ENCODE measurements at places on chromosomes 7 and 10.

DNA sequence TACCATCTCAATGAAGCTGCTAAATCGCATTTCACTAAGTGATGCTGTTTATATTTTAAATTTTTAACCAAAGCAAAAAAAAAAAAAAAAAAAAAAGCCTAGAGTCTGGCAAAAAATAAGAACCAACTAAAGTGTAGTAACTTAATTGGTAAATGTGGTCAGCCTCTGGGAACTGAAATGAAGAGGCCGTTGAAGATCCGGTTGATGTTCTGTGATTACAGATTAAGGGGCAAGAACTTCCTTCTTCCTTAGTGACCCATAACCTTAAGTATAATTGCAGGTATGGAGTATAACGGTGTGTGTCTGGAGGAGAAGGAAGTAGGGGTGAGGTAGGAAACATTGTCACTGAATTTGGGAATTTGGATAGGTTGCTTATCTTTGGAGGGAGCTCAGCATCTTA lies 7.7 kb upstream of the SRGN start:
- DNase-seq: no peak

DNA sequence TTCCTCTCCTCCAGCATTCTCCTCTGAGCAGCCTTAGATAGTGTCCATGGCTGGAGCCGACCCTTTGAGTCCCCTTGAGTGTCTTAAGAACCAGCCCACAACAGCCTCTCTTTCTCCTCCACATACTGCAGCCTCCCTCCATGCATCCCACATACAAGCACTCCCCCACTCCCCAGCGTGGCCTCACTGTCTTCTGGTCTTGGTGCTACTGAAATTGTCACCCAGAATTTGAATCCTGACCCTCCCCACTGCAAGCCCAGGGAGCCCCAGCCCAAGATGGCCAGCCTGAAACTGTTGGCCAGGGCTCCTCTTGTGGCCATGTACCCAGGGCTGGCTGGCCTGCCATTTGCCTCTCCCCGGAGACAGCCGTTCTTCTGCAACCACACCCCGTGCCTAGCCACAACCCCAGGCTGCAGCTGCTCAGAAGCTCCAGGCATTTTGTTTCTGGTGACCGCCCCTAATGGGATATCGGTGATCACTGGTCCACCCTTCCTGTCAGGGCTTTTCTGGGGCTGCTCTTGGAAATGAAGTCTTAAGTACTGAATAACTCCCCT lies 18.8 kb upstream of the SH2D4B start:
- no peak for DNase-seq

GRCh38 chr10:10110844-10111490 lies 906.7 kb upstream of the CELF2 start:
- DNase-seq: no peak

DNA sequence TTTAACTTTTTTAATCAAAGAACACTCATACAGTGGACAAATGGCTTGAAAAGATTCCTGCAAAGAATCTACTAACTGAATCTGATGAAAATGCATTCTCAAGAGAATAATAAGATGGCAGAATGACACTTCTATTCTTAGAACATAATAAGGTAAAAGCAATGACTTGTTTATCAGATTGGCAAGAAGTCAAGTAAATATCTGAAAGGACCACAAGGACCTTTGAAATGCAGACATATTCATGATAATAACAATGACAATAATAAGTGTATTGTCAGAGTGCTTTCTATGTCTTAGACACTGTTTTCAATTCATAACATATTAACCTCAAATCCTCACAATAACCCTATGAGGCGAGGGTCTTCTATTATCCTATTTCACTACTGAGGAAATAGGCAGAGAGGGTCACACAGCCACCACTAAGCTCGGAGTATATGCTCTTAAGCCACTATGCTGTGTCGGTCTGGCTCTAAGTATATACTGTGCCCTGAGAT lies 10.6 kb downstream of the HACD1 start:
- no peak for DNase-seq

GRCh38 chr10:122531939-122532338 lies 28.6 kb upstream of the DMBT1 start:
- DNase-seq: no peak

DNA sequence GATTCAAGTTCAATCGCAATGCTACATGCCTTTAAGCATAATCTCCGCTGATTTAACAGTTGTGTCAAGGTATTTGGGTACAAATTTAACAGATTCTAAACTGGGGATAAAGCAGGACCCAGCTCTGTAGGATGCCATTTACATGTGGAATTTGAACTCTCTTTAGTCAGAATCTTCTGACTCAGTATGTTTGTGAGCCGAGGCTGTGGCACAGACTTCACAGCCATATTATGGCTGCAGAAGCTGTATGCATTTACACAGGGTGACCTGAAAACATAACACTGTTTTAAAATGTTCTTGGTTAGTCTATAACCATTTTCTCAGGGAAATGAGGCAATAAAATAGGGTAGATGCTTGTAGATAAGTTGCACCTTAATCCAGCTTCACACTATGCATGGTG lies 8.7 kb downstream of the PDLIM1 start:
- no peak for DNase-seq

DNA sequence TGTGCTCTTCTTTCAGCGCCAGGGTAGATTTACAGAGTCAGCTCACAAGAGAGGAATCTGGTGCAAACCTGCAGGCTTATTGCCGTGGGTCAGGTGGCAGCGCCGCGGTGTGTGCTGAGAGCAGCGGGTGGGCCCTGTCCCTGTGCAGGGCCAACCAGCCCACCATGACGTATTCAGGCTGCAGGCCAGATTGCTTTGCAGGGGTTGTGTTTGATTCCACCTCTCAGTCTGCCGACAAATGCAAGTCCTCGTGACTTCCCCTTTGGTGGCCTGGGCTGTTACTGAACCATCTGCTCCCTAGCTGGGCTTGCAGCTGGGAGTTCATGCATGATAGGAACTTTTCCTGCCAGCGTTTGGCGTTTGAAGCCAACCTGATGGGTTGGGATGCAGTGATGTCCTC lies 66.7 kb upstream of the LEP start:
- no peak for DNase-seq

DNA sequence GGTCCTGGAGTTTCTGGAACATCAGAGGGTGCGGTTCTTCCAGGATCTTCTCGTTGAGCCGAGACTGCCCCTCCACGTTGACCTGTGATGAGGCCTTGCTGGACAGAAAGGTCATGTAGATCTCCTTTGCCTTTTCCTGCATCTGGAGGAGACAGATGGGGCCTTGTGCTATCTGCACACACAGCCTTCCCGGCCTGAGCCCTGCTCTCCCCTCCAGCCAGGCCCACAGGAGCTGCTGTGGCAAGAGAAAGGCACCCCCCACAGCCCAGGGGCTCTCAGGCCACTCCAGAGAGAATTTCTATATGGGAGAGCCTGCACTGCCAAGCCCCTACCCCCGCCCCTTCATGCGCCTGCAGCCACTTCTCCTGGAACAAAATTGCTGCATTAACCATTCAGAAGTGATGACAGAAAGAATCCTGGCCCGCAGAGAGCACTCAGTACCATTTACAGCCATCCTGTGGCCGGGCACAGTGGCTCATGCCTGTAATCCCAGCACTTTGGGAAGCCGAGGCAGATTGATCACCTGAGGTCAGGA lies 26.9 kb downstream of the RGS10 start:
- no peak for DNase-seq

DNA sequence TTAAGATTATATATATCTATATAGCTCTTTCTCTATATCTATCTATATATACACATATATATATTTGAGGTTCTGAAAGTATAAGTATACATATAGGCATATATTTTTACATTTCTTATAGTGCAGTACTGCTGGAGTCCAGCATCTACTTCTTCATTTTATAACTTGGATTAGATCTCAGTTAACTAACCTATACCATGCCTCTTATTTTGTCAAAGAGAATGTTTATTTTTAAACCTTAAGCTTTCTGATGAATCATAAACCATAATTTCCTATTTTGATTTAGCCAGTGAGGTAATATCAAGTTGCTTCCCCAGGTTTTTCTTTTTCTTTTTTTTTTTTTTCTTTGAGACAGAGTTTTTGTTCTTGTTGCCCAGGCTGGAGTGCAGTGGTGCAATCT lies 8.1 kb downstream of the ZNF32 start:
- no peak for DNase-seq

- peak; percentile 18 for DNase-seq
Observed at GRCh38 chr7:128099204-128099671, 68.0 kb upstream of the LRRC4 start.

DNA sequence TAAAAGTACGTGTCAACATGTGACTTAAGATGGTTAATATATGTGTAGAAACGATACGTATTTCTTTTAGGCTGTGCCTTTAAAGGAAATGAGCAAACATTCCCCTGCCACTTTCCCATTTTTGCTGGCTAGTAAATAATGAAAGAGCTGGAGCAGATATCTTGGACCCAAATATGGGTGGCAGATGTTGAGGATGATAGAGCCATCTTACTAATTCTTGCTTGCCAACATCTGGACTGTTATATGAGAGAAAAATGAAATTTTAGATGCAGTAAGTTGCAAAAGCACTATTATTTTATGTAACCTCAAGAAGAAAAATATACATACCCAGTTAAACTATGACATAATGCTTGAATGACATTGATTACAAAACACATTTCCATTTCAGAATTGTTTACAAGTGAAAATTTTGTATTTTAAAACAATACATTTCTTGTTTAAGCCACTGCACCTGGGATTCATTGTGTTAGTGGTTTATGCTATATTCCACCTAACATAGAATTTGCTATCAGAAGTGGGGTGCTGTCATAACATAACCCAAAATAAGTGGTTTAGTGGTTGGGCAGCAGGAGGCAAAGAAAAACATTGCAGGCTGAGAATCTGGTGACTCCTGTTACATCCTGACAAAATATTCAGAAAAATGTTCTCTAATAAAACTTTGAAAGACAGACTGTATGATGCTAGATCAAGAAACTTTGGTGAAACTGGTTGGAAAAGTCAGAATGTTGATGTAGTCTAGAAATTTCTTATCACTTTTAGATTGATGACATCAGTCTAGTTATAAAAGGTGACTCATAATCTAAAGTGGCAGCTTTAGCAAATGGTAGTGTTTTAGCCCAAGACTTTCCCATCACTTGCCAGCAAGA lies 305.0 kb downstream of the PTEN start:
- no peak for DNase-seq

- DNase-seq: no peak
Observed at GRCh38 chr10:75540981-75541380, 109.6 kb downstream of the LRMDA start.

GRCh38 chr7:111987886-111988285 lies 218.3 kb downstream of the DOCK4 start:
- DNase-seq: no peak

DNA sequence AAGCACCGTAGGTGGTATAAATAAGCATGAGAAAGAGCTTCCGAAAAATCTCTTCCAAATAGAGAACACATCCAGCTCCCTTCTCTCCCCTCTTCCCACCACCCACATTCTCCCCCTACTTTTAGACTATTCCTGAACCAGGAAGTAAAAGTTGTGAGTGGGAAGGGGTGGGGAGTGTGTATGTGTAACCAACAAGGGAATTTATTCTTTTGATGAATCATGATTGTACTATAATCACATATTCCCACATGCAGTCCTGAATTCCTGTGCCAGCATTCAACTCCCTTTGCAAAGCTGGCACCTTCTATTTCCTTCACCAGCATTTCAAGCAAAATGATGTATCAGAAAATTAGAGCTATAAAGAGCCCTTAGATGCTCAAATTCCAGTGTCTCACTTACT lies 230.6 kb upstream of the CHRM2 start:
- no peak for DNase-seq

DNA sequence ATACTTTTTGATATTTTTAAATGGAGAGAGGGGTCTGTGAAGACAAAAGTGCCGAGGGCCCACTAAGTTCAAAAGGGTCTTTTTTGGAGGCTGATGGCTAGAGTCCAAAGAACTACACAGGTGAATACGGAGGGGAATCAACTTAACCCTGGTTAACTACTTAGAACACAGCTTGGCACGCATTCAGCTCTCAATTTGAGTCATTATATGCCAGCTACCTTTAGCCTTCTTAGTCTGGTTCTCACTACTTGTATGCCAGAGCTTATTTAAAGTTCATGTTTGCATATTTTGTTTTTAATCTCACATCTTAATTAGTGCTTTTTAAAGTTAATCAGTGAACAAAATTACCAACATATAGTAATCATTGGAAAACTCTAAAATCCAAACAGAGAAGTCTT lies 80.8 kb downstream of the VWDE start:
- peak; percentile 38 for DNase-seq

GRCh38 chr7:6589829-6590644 lies at the start of gene INTS15:
Gene INTS15, plus strand, starts transcription at chr7:6590021. Its CDS starts 263 bp downstream, at chr7:6590284.
- peak; percentile 85 for DNase-seq

- no peak for DNase-seq
Observed at GRCh38 chr7:157625973-157626742, 289.4 kb downstream of the DNAJB6 start.

DNA sequence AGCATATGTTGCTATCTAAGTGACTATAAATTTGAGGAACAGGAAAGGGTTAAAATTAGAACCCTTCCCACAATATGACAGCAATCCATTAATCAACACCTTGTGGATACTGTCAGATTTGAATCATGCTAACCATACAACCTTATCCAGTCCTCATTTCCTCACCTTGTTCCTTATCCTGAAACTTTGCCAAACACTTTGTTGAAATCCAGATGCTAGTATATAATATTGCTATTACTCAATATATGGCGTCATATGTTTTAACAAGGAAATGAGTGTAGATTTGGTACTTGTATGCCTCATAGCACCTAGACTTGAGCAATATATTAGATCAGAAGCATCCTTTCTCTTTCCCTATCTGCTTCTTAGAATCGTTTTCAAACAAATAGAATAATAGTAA lies 66.3 kb upstream of the SLC25A13 start:
- no peak for DNase-seq

GRCh38 chr7:26912338-26912737 lies 47.9 kb upstream of the SKAP2 start:
- DNase-seq: no peak

DNA sequence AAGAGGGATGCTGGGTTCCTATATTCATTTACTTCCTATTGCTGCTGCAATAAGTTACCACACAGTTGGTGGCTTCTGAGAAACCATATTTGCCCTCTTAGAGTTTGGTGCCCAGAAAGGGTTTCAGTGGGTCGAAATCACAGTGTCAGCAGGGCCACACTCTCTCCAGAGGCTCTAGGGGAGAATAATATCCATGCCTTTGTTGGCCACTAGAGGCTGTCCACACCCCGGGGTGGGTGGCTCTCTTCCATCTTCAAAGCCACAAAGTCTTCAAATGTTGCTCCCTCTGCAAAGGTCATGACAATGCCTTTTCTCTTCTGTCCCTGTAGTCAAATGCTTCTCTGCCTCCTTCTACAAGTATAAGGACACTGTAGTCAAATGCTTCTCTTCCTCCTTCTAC lies 989.4 kb downstream of the CCSER2 start:
- no peak for DNase-seq

DNA sequence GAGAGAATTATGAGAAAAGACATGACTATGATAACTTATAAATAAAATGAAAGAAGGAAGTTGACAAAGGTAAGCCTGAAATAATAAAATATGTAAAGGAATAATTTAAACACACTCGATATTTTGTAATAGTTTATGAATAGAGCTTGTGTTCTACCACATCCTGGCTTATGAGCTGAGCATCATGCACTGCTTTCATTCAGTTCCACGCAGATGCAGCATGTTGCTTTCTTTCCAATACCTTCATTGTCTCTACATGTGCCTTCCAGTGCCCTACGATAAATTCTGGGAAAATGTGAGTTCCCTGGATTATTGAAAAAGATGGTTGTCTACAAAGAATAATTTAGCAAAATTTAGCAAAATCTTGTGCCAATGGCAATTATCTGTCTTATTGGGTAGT lies 398.9 kb upstream of the SEMA3C start:
- no peak for DNase-seq

Data from activated CD4-positive, alpha-beta T cell treated with anti-CD3 and anti-CD28 coated beads, Interleukin-10, Interleukin-2, amounts not matched to agents 100 ng/mL and 50 ng/mL, durations not matched to agents 16 hours and 8 hours (primary cell).